ENCODE measurements at places on chromosomes 7 and 10. TPM values are rescaled to one million over a fixed set of nuclear protein-coding genes. Genes with fewer than 3 reads are reported as not detected.

DNA sequence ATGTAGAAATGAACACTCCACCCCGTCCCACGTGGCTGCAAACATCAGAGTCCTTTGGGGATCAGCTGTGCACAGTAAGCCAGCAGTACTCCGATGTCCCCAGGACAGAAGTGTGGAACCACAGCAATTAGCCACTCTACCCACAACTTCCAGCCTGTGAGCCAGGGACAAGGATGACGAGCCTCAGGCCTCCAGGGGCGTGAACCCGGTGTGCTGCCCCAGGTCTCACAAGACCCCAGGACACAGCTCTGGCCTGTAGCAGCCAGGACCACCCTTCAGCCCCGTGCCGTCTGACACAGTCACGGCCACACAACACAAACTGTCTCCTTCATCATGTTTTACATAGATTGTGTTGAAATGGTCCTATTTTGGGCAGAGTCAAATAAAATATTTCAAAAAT, 113.0 kb upstream of the DIP2C start:
- peaks cover 12% of the 10 kb centered on the region for H3K4me1 ChIP-seq
- no peak for DNase-seq
- no peak overlapping the region for H3K27ac ChIP-seq
- no peak overlapping the region for H3K4me3 ChIP-seq
- H3K36me3 ChIP-seq, result peaks cover 10% of the 10 kb centered on the region
- H3K27me3 ChIP-seq, result no peaks in the 10 kb centered on the region

- no peak overlapping the region for H3K4me3 ChIP-seq
- H3K4me1 ChIP-seq, result no peaks in the 10 kb centered on the region
These were observed 2.5 kb upstream of the KEL start for GRCh38 chr7:142964502-142965246.

The PSD gene
- 3.5 TPM for total RNA-seq

DNA sequence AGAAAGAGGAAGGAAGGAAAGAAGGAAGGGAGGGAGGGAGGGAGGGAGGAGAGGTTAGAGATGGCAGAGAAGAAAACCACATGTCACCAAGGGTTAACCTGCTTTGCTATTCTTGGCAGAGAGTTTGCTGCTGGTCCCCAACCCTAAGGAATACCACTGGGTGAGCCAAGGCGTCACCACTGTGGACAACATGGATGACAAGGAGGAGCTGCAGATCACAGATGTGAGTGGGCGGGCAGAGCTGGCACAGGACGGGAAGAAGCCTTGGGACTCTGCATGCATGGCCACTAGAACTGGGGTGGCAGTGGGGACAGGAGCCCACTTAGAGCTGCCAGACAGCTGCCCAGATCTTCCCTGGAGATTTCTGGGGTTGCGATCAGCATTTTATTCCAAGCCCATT, 17.2 kb upstream of the MYH16 start:
- H3K4me1 ChIP-seq, result no peaks in the 10 kb centered on the region
- no peaks in the 10 kb centered on the region for H3K27me3 ChIP-seq
- H3K4me3 ChIP-seq, result no peak overlapping the region
- no peaks in the 10 kb centered on the region for H3K36me3 ChIP-seq

Data from upper lobe of right lung (tissue), 1 donor.